ENCODE measurements at places on chromosomes 11 and 22.

- no peak for DNase-seq
Observed at GRCh38 chr11:64842366-64842759, 2.1 kb downstream of the CDC42BPG start.

- no peak for DNase-seq
Observed at GRCh38 chr22:47442821-47443220, 680.4 kb downstream of the TBC1D22A start.

DNA sequence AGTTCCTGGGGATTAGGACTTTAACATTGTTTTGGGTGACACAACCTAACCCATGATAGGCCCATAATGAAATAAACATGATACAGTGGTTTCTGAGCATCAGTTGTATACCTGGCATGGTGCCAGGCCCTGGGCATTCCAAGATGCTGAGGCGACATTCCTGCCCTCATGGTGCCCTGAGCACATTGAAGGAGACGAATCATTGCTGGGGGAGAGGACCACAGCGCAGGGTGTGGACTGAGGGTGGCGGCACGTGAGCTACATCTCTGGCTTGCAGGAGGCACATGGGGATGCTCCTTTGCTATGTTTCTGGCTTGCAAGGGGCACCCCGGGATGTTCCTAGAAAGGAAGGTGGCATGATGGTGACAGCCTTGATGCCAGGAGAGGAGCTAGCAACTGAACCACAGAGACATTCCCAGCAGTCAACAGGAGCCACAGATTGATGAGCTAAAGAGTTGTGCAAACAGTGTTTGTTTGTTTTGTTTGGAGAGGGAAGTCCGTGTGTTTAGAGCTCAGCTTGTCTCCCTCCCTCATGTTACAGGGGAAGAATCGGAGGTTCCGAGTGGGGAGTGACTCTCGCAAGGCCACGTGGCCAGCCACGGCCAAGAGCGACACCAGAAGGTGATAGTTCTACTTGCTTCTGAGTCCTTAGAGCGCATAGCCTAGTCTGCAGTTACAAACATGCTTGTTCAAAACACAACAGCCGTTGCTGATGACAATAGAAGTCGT, 106.4 kb downstream of the MIAT start:
- no peak for DNase-seq

DNA sequence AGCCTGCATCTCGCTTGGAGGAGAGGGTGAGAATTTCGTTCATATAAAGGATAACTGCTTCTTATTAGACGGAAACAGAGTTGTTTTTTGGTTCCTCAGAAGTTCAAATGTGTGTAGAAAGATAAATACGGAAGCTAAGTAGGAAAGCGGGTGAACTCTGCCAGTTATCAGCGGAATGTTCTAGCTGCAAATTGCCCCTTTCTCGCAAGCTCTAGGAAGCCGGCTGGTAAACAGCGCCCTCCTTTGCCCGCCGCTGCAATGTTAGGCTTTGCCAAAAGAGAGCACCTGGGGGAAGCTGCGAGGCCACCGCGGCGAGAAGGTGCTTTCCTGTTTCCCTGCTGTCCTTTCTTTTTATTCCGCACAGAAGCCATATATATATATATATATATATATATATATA, 67.0 kb downstream of the IGLL5 start:
- peak; percentile 51 for DNase-seq

- DNase-seq: no peak
Observed at GRCh38 chr22:46935506-46936377, 173.3 kb downstream of the TBC1D22A start.
